ENCODE measurements at places on chromosomes 2 and 18.

DNA sequence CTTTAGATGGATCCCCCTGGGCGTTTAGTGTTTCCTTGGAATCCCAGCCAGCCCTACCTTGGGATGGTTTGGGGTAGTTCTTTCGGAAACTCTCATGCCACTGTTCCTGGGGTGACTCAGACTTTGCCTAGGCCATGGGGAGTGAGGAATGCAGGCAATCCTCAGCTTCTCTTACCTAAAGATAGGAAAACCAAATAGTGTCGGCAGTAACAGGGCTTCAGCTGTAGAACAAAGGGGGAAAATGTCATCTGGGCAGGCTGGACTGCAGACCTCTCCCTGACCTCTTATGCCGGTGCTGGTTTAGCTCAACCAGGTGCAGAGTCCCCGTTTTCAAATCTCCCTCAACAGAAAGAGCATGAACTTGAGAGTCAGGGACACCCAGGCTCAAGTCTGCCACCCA, 252.1 kb downstream of the TSN start:
- DNase-seq, result no peak

DNA sequence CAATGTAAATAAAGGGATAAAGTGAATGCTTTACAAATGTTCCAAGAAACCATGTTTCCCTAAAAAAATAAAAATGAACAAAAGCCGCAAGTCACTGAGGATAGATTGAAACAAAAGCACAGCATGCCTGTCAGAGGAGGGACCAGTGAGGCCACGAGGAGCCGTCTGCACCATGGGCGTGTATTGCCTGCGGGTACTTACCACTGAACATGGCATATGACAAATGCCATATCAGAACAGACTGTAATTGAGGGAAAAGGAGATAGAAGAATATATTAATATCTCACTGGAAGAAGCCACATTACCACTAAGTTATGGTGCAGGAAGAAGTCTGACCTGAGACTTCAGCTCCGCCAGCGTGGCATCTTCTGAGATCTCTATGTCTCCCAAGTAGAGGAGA, 75.8 kb downstream of the USP40 start:
- DNase-seq, result no peak

- peak; percentile 45 for DNase-seq
Measured at GRCh38 chr2:205364261-205364660, 318.0 kb upstream of the NRP2 start.

DNA sequence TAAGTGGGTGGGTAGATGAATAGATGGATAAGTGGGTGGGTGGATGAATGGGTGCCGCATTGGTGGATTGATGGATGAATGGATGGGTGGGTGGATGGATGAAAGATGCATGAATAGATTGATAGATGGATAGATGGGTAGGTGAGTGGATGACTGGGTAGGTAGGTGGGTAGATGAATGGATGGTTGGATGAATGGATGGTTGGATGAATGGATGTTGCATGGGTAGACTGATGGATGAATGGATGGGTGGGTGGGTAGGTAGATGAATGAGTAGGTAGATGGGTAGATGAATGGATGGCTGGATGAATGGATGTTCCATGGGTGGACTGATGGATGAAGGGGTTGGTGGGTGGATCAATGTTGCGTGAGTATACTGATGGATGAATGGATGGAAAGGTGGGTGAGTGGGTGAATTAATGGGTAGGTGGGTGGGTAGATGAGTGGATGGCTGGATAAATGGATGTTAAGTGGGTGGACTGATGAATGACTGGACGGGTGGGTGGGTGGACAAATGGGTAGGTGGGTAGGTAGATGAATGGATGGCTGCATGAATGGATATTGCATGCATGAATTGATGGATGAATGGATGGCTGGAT, 30.5 kb downstream of the ANKMY1 start:
- no peak for DNase-seq

- peak; percentile 46 for DNase-seq
Measured at GRCh38 chr2:174697255-174697654, 67.0 kb downstream of the CHRNA1 start.

- no peak for DNase-seq
Measured at GRCh38 chr2:60154142-60154541, 399.3 kb downstream of the BCL11A start.

- DNase-seq, result no peak
Measured at GRCh38 chr2:199302851-199303250, 154.9 kb downstream of the SATB2 start.

DNA sequence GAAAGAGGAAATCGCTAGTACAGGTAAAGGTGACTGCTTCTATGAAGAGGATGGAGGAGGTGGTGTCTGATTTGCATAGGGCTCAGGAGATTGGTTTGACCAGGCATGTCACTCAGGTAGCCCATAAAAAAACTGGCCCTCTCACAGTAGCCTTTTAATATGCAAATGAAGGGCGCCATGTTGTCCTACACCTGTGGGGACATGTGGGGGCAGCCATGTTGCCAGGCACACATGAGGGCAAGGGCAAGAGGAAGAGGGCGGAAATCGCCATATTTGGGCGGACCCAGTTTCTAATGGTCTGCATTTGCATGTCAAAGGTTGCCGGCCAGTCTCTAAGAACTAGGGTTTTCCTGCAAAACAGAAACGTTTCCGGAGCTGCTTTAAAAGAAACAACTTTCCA, 1330.6 kb downstream of the DSC3 start:
- no peak for DNase-seq

DNA sequence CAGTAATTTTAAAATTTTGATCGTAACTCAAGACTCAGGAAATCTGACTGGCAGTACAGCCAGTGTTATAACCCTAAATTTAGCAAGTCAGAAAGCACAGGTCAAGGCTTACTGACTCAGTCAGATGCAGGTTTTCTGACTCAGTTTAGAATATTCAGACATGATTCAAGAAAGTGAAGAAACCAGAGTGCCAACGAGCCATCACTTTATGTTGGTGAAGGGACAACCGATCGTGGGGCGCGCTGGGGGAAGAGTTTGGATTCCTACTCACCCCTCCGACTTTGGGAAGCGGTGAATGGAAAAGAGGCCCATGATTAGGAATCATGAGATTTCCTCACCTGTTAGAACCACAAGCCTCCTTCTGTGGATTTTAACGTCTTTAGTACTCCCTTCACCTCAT, 998 bp downstream of the RNF149 start:
- DNase-seq, result no peak

Measured in NCI-H1436 (cell line).